Suprapubic skin (tissue), 4 donors: ENCODE measurements at places on chromosomes 6 and 20. TPM values are rescaled to one million over a fixed set of nuclear protein-coding genes. Genes with fewer than 3 reads are reported as not detected.

DNA sequence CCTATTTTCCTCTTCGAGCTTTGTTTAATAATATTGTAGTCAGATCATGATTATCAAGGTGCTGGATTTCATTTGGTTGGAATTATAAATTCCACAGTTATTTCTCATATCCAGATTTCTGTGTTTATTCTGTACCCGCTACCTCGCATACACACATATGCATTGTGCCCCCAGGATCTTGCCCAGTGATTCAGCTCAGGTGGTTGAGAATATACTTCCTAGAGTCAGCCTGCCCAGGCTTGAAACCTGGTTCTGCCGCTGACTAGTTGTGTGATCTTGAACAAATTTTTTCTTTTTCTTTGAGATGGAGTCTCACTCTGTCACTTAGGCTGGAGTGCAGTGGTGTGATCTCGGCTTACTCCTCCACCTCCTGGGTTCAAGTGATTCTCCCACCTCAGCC lies 14.7 kb downstream of the GINM1 start:
- DNase-seq, result no peak
- H3K27me3 ChIP-seq, result no peaks in the 10 kb centered on the region
- H3K36me3 ChIP-seq, result peaks cover 53% of the 10 kb centered on the region
- H3K4me3 ChIP-seq, result no peak overlapping the region

- DNase-seq, result no peak
- no peak overlapping the region for H3K27ac ChIP-seq
- no peaks in the 10 kb centered on the region for H3K36me3 ChIP-seq
- H3K4me3 ChIP-seq, result peak overlapping the region; percentile 7
- no peaks in the 10 kb centered on the region for H3K27me3 ChIP-seq
Observed at GRCh38 chr6:167093922-167094432, 28.9 kb upstream of the CCR6 start.

PSMB8 gene
- total RNA-seq, result 43.6 TPM

GSTA4 gene
- total RNA-seq, result 138 TPM

DNA sequence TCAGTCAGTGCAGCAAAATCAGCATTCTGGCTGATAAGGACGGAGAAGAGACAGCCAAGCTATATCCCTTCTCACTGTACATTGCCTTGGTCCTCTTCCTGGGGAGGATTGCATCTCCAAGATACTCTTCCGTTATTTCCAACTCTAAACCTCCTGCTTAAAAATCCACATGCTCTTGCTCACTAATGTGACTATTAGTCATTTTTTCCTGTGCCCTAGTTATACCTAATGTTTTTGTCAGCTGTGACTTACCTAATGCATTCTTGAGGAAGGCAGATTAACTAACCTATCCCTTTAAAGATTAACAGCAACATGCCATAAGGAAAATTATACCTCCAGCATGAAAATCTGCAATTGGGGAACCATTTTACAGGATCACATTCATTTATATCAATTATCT lies 317.6 kb downstream of the BTBD9 start:
- H3K4me3 ChIP-seq, result no peak overlapping the region
- no peaks in the 10 kb centered on the region for H3K27me3 ChIP-seq
- H3K4me1 ChIP-seq, result no peaks in the 10 kb centered on the region
- DNase-seq, result no peak
- H3K27ac ChIP-seq, result no peak overlapping the region
